ENCODE measurements at places on chromosomes 4 and X.

DNA sequence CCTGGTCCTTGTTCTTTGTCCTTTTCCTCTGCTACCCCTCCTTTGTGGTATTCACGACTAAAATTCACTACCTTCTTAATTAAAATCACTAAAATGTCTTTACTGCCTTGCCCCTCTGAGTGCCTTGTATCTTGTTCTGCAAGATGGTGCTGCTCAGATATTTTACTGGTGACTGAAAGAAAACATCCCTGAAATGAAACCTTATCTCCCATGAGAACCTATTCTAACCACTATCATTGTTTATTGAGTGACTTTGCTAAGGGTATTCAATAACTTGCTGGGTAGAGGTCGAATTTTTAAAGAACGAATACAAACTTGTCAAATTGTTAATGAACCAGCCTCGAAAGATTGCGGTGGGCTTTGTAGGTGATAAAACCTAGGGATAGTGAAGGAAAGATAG is 52.8 kb downstream of the SPRY1 start:
- no peak for DNase-seq

DNA sequence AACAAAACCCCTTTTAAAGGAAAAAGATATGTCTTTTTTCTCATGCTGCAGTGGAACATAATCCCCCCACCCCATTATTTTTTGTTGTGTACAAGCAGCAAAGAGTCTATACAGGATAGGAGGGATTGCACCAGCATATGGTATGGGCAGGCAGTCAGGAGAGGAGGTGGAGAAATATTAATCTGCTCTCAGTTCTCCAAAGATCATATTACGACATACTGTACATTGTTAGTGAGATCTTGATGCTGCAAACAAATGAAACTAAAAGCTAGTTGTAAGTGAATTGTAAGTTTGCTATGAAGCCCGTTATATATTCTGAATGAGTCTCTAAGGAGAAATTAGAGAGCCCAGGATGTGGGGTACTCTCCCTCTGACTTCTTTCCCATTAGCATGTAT is 75.3 kb downstream of the RAPGEF2 start:
- no peak for DNase-seq

GRCh38 chrX:63713526-63713925 is 71.5 kb downstream of the ARHGEF9 start:
- DNase-seq, result no peak

DNA sequence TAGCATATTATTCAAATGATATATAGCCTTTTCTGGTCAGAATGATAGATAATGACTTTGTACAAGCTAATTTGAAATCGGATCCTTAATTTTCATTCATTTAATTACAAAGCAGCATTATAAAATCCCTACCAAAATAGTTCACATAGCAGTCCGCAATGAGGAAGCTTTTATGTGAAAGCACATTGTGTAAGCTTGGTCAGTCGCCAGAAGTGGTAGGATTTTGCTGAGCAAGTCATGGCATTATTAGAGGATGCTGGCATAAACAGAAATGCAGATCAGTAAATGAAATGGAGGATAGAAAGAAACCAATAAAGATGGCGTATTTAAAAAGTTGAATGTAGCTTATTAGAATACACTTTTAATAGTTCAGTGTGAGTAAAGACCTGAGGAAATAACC is 93.2 kb upstream of the DIAPH2 start:
- DNase-seq, result no peak

- DNase-seq, result no peak
These were observed 20.6 kb upstream of the KIAA0232 start for GRCh38 chr4:6761649-6762615.

DNA sequence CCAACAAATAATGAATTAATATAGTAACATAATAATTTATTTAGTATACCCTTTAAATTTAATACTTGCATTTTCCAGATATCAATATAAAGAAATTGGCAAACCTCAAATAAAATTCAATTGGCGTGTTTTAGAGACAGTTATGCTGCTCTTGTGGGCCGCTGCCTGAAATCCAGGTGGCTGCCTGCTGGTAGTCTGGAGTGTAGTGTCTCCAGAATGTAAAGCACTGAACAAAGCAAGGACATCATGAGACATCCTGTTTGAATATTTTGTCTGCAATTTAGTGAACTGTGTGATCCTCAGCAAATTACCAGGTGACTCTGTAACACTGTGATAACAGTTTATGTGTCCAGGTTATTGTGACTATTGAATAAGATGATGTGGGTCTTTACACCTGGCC is 29.9 kb downstream of the ZFP42 start:
- DNase-seq, result no peak

GRCh38 chr4:81724925-81725329 is 253.2 kb upstream of the RASGEF1B start:
- no peak for DNase-seq
